ENCODE measurements at places on chromosomes 4 and X.

- no peak for DNase-seq
These were observed 33.2 kb downstream of the COQ2 start for GRCh38 chr4:83251447-83251830.

DNA sequence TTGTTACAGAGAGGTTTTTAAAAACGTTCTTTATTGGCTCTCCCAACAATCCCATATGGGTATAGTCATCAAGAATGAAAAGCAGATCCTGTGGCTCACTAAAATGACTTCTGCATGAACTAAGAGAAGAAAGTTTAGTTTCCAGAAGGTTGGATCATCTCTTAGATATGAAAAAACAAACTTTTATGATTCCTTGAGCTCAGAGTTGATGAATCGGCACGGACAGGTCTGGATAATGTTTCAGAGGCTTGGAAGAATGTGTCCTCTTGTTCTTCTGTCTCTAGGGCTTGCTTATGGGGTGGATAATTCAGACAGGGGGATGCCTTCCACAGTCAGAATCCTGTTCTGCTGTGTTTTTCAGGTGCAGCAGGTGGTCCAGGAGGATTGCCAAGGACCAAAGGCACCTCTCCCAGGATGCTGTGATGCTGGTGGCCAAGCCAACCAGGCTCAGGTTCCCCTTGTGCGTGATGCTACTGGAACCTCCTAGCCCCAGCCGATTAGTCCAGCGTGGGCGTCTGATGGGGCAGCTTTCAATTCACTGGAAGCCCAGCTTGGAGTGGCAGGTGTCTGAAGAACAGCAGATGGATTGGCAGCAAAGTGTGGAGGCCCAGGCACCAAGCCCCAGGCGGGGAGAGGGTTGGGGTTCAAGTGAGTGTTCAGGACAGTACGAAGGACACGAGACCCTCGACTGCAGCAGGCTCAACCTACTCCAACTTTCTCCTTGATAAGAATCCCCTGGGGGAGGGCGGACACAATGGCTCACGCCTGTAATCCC lies 30.3 kb downstream of the CCKAR start:
- DNase-seq: no peak

- no peak for DNase-seq
These were observed 63.5 kb downstream of the TMEM131L start for GRCh38 chr4:153529646-153530045.

GRCh38 chr4:73166212-73166611 lies 92.4 kb downstream of the ANKRD17 start:
- DNase-seq: no peak

DNA sequence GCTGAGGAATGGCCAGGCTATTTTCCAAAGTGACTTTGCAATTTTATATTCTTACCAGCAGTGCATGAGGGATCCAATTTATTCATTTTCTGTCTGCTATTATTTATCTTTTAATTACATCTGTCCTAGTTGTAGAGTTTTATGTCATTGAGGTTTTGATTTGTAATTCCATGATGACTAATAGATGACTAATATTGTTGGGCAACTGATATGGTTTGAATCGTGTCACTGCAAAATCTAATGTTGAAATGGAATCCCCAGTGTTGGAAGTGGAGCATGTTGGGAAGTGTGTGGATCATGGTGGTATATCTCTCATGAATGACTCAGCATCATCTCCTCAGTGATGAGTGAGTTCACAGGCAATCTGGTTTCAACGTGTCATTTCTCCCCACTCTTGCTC lies 201.5 kb downstream of the TBX22 start:
- peak; percentile 5 for DNase-seq

GRCh38 chrX:50002067-50002714 lies 79.8 kb downstream of the CLCN5 start:
- no peak for DNase-seq

GRCh38 chrX:137172317-137172948 lies 138.6 kb upstream of the GPR101 start:
- DNase-seq: no peak

- DNase-seq: peak; percentile 80
These were observed 34.4 kb downstream of the AFAP1 start for GRCh38 chr4:7904952-7905915.

DNA sequence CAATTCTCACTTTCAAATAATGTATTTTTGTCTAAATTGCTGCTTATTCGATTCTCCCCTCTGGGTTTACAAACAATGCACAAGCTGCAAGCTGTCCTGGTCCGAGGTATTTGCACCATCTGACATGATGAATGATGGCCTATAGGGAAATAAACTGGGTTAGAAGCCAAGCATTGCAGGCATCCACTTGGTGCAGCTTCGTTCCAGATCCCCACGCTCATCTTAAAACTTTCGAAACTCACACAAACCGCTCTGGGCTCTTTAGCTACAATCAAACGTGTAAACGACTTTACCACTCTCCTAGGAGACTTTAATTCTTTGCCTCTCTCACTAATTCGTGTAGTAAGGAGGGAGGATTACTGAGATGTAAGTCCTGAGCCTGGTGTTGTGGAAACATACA lies 19.0 kb downstream of the PHKA2 start:
- DNase-seq: no peak

- no peak for DNase-seq
These were observed 80.7 kb upstream of the TMEM164 start for GRCh38 chrX:109922190-109922589.

DNA sequence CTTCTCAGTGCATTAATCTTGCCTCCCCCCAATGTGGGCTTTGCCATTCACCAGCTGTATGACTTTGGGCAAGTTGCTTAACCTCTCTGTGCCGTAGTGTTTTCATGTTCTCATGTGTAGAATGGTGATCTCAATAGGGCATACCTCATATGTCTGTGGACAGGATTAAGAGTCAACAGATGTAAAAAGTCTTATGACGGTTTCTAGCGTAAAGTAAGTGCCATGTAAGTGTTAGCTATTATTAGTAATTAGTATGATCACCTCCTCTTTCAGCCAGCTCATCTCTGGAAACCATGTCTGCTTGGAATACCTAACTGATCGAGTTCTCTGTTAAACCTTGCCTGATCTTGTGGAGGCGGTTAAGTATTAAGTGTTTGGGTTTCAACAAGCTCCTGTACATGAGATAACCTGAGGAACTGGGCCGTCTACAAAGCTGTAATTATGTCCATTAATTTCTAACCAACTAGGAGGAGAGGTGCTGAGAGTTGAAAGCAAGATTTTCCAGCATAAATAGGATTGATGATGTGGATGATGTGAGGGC lies 66.3 kb downstream of the TSC22D3 start:
- no peak for DNase-seq

- no peak for DNase-seq
These were observed 74.2 kb upstream of the EGFL6 start for GRCh38 chrX:13495232-13495631.

DNA sequence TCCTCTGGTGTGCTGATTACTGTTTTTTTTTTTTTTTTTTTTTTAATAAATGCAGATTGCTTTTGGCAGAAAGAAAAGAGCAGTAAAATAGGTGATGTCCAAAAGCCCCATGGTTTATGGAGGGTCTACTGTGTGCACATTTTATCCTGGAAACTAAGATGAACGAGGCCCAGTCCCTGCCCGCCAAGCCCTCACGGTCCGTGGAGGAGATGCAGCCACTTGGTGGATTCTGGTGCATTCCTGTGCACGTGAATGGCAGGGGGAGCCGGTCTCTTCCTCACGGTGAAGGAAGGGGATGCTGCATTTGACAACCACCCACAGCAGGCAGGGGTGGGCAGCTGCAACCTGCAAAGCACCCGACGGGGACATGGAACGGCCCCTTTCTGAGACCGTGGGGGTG lies 100.2 kb upstream of the AFAP1 start:
- no peak for DNase-seq

- no peak for DNase-seq
These were observed 39.4 kb downstream of the ERVMER34-1 start for GRCh38 chr4:52711834-52712250.

DNA sequence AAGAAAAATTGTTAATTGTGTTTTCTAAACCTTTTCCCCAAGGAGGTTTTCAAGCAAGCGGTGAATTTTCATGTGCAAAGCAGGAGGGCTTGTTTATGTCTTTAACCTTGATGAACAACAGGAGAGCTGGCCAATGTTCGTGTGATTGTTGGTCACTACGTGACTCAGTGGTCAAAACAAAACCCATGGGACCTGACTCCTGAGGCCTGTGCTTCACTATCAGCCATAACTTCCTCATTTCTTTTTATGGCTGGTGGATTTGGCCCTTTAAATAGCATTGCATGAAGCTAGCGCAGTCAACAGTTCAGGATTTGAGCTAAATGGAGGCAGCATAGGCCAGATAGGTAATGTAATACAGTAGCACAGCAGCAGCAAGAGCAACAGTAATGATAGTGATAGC lies 80.5 kb downstream of the MID1IP1 start:
- no peak for DNase-seq

DNA sequence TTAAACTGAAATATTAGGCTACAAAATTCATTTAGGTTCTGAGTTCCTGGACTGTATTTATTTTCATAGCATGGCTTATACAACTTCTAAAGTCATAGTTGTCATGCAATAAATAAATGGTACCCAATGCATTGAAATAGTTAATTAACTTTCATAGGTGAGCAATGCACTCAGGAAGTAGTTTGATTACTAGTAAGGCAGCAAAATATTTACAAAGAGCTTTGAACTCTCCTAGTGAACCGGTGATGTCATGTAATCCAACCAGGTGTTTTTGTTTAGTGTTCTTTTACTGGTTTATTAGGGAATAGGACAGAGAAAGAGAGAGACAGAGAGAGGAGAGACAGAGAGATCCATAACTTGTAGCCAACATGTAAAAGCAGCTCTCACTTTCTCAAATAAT lies 228.6 kb upstream of the CTSO start:
- DNase-seq: no peak

- no peak for DNase-seq
These were observed 204.7 kb downstream of the PACRGL start for GRCh38 chr4:20904966-20905365.

DNA sequence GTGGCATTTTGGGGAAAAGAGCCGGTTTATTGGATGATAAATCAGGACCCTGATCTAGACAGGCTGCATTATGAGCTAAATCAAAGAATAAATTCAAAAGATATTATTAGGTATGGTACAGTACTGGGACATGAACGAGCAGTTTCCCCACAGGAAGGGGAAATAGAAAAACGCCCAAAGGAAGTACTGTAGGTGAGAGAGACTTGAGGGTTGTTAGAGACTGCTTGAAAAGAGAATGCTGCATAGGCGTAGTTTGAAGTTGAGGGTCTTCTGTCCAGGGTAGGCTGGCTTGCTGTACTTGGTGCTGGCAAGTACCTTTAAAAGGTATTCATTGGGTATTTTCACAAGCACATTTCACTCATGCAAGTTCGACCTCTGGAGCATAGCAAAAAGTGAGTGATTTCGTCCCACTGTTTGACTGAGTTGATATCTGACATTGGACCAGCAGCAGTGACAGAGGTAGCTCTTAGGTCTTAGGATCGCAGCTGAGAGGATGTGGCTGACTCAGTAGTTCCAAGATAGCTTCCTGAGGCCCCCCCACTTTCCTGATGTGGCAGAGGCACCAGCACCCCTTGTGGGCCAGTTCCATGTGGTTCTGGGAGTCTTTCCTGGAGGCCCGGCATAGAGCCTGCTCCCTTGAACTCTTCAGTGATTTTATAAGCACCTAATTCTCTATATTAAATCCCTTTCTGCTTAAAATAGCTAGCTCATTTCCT lies 64.3 kb downstream of the TMEM131L start:
- DNase-seq: no peak

- no peak for DNase-seq
These were observed 1001.6 kb upstream of the IGFBP7 start for GRCh38 chr4:58111818-58112217.

DNA sequence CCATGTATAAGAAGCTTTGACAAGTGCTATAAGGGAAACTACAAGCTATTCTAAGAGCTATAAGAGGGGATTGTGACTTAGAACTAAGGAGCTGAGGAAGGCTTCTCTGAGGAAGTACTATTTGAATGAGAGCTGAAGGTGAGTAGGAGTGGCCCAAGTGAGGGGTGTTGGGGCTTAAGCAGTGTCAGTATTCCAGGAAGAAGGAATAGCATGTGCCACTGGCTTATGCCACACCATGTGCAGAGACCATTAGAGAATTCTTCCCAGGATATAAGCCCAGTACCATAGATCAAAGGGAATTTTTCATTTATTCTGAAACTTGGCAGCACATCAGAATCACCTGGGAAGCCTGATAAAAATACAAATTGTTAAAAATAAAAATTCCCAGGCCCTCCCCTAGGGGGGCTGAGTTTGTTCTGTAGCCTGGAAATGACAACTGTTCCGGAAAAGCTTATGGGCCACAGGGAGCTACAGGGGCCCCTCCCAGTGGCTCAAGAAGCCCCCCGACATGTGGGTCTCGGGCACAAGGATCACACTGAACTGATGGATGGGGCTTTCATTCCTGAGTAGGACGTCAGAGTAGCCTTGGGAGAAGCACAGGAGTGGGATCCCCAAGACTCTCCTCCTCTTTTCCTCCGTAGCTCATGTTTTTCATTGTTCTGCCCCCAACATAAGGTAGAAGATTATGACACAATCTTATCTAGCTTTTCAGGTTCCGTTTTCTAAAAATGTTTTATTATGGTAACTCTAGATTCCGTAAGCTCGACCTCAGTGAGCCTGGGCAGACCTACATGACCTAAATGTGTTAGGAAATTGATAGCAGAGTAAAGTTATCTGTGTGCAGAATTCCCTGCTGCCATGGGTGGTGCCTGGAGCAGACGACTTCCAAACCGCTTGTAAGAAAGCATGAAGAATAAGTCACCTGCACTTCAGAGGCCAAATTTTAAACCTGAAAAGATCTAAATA lies 119.3 kb downstream of the AFF1 start:
- no peak for DNase-seq

GRCh38 chr4:76704133-76704881 lies 193.6 kb downstream of the SOWAHB start:
- DNase-seq: peak; percentile 84

DNA sequence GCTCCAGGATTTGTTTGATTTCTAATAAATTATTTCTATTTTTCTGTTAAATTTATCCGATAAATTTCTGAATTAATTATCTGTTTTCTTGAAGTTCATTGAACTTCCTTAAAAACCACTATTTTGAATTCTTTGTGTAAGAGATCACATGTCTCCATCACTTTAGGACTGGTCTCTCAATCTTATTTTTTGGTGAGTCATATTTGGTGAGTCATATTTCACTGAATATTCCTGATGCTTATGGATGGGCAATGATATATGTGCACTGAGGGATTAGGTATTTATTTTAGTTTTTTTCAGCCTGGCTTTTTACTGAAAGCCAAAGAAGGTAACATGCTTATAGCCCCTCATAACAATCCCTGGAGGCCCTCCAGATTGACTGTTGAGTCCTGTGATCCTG lies 48.5 kb upstream of the IL15 start:
- peak; percentile 44 for DNase-seq

GRCh38 chr4:172232966-172233365 lies 419.8 kb downstream of the GALNTL6 start:
- no peak for DNase-seq

- no peak for DNase-seq
These were observed 114.5 kb downstream of the DDX53 start for GRCh38 chrX:23114241-23114640.

DNA sequence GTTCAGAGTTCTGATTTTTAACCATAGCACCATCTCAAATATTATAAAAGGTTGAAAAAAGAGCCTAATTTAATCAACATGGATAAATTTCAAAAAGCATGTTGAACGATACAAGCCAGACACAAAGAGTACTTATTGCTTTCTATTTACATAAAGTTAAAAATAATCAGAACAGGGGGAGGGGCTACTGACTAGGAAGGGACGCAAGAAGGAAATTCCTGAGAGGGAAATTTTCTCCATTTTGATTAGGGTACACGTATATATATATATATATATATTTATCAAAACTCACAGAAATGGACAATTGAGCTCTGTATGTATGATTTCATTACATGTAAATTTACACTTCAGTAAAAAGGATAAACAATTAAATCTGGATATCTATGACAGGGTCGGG lies 482 bp upstream of the MBTPS2 start:
- peak; percentile 4 for DNase-seq

- DNase-seq: no peak
These were observed 516.6 kb downstream of the PPARGC1A start for GRCh38 chr4:23373261-23373660.
